ENCODE measurements at places on chromosomes 2 and 18.

GRCh38 chr2:166573391-166573790 lies 79.3 kb upstream of the SCN7A start:
- no peak for DNase-seq

DNA sequence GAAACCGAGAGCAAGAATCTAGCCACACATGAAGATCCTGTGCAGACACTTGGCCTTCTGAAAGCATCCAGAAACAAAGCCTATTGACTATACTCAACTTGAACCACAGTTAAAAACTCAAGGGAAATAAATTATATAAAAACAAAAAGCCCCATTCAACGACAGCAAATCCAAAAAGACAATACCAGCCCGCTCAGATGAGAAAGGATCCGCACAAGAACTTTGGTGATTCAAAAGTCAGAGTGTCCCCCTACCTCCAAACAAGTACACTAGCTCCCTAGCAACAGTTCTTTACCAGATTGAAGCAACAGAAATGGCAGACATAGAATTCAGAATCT lies 163.2 kb downstream of the WDPCP start:
- DNase-seq = no peak

- no peak for DNase-seq
Measured at GRCh38 chr2:20397811-20398447, 47.3 kb upstream of the PUM2 start.

DNA sequence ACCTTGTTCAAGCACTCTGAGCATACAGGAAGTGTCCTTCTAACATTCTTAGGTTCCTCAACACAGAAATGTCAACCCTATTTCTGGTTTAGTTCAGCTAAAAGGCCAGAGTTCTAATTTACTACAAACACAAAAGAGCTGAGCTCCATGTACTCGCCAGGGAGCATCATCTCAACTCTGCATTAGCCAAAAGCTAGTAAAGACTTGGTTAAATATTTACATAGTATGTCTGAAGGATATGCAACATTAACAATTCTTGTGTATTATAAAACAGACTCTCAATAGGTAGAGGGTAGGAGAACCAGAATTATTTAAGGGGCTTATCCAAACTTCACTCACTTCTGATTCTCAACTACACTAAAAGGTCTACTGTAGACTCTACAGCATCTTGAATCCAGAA lies 154.6 kb downstream of the THADA start:
- no peak for DNase-seq
